ENCODE measurements at places on chromosomes 6 and 20.
A peak's percentile ranks its signal among the peaks of the same experiment; 100 is the strongest.

GRCh38 chr6:128827675-128828464 is 55.1 kb upstream of the LAMA2 start:
- DNase-seq = no peak

DNA sequence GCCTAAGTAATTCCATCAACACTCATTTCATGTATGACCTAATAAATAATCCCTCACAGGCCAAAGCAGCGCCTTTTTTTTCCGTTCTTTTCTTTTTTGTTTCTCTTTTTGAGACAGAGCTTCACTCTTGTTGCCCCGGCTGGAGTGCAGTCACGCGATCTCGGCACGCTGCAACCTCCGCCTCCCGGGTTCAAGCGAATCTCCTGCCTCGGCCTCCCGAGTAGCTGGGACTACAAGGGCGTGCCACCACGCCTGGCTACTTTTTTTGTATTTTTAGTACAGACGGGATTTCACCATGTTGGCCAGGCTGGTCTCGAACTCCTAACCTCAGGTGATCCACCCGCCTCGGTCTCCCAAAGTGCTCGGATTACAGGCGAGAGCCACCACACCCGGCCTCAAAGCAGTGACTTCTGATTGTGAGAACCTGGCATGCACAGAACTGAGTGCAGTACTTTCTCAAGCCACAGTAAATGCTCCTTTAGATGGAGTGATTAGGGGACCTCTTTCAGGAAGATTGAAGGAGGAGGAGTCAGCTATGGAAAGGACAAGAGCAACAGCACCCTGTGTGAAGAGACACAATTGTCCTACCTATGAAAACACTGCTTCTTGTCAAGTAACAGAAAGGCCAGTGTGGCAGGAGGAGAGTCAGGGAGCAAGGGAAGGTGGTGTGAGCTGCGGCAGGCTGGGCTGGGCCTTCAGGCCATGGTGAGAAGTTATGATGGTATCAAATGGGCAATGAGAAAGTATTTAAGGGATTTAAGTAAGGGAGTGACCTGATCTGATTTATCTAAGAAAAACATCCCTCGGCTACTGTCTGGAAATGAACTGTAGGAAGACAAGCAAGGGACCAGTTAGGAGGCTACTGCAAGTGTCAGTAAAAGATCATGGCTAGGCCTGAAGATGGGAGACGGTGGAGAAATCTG is 1.7 kb upstream of the SCAF8 start:
- no peak for DNase-seq

DNA sequence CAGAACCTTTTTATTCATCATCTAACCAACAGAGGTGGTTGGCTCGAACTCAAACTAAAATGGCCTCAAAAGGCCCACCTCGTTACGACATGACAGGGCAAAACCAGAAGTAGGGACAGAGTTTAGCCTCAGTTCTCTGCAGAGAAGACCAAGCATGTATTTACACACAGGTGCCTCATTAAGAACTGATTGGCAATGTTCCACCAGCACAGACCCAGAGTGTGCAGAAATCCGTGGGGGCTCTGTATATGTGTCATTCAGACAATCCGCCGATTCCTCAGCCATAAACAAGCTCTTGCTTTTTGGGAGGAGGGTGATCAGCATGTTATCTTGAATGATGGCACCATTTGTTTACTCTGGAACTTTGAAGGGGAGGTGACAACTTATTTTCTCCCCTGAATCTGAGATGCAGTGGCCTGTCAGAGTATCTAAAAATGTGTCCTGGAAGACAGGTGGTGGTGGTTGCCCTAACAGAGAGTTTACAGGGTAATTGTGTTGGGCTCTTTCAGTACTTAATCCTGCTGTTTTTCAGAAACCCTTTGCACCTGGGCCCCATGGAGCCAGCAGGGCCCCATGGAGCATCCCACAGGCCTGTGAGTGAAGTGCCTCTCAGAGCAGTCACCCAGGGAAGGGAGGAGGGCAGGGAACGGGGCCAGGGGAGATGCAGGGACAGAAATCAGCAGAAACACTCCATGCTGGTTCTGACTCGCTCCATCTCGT is 29.1 kb upstream of the C20orf203 start:
- DNase-seq = no peak

- DNase-seq = no peak
These were observed 4.1 kb downstream of the LEMD2 start for GRCh38 chr6:33784787-33785186.

GRCh38 chr20:50284811-50285375 is 94.3 kb downstream of the CEBPB start:
- no peak for DNase-seq

GRCh38 chr6:11773581-11773980 is 5.0 kb downstream of the ADTRP start:
- DNase-seq = no peak

DNA sequence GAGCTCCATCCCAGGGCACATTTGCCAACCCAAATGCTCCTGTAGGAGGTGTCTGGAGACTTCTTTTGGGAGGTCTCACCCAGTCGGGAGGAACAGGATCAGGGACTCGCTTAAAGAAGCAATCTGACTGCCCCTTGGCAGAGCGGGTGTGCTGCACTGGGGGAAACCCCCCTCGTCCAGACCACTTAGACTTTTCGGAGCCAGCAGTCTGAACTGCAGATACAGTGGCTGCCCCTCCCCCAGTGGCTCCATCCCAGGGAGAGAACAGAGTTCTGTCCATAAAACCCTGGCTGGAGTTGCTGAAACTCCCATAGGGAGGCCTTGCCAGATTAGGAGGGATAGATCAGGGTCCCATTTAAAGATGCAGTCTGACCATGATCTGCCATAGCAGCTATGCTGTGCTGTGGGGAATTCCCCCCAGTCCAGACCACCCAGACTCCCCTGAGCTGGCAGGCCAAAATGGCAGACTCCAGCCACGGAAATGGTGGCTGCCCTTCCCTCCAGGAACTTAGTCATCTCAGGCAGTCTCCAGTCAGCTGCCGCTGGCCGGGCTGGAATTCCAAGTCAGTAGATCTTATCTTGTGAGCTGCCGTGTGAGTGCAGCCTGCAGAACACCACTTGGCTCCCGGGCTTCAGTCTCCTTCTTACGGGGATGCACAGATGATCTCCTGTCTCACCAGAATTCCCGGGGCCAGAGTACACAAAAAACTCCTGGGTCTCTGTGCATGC is 278.1 kb upstream of the SASH1 start:
- DNase-seq = no peak

- no peak for DNase-seq
These were observed 131.8 kb downstream of the FOXA2 start for GRCh38 chr20:22452442-22453011.

GRCh38 chr20:35542990-35543389 is 1.1 kb downstream of the ERGIC3 start:
- DNase-seq = no peak

DNA sequence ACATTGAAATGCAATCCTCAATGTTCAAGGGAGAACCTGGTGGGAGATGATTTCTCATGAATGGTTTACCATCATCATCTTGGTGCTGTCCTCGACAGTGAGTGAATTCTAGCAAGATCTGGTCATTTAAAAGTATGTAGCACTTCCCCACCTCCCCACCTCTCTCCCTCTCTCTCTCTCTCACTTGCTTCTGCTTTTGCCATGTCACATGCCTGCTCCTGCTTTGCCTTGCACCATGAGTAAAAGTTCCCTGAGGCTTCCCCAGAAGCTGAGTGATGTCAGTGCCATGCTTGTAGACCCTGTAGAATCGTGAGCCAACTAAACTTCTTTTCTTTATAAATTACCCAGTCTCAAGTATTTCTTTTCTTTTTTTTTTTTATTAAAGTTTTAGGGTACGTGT is 60.5 kb downstream of the DST start:
- no peak for DNase-seq

DNA sequence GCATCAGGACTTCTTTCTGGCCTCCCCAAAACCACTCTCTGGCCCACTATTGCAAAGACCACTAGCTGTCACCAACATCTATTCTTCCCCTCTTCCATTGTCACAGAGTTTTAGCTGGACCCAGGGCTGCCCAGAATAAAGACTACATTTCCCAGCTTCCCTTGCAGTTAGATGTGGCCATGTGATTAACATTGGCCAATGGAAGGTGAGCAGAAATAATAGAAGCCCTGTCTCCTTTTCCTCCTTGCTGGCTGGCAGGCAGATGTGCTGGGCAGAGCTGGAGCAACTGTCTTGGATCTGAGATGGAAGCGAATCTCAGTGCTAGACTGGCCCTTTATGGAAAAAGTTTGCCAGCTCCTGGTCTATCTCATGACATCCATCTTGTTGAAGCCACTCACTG is 97.0 kb downstream of the KCNB1 start:
- DNase-seq = no peak

GRCh38 chr6:3414327-3415081 is 42.3 kb downstream of the SLC22A23 start:
- DNase-seq = no peak

DNA sequence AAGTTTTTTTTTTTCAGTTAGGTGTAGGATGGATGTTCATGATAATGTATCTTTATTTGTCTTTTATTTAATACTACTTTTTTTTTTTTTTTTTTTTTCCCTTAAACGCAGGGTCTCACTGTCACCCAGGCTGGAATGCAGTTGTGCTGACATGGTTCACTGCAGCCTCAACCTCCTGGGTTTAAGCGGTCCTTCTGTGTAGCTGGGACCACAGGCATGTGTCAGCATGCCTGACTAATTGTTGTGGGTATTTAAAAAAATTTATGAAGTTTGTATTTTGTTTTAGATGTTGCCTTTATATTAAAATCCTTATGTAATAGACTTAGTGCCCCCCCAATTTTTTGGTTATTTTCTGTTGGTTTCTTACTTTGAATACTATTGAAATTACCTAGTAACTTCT is 42.6 kb downstream of the NCOA3 start:
- DNase-seq = no peak

GRCh38 chr6:2877960-2878359 is 25.1 kb downstream of the SERPINB9 start:
- DNase-seq = no peak

DNA sequence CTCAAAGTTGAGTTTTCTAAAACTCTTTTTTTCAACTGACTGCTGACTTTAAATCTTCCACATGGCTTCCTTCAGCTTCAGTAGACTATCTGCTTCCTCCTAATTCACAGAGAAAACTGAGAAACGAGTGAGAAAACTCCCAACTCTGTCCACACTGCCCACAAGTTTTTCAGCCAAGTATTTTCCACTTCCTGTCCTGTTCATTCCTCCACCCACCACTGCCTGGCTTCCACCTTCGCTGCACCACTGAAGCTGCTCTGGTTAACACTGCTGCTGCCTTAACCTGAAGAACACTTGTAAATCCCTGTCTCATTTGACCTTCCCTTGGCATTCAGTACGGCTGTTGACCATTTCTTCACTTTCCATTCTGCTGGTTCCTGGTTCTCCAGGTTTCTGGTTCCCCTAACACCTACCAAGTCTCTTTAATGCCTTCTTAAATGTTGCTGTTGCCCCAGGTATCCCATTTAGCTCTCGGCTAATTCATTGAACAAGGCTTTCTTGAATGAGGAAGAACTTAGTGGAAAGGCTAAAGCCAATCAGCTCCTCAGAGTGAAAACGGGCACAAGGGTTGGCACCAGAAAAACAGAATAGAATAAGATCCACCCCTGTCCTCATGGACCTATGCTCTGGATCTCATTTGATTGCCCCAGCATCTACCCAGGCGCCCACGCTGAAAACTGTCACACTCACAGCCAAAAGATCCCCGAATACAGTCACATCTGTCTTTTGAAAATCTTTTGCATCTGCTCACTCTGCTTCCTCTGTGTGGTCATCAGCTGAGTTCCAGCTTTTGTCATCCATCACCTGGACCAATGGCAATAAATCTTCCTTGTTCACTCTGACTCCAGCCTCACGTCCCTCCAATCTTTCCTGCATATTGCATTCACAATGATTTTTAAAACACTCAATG is 104.4 kb upstream of the TAB2 start:
- no peak for DNase-seq

DNA sequence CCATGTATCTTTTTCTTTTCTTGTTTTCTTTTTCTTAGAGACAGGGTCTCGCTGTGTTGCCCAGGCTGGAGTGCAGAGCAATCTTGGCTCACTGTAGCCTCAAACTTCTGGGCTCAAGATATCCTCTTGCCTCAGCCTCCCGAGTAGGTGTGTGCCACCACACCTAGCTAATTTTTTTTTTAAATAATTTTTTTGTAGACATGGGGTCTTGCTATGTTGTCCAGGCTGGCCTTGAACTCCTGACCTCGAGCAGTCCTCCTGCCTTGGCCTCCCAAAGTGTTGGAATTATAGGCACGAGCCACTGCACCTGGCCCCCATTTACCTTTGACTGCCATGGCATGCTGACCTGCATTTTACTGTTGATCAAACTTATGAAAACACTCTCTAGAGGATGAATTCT is 198.6 kb downstream of the SOX4 start:
- no peak for DNase-seq

DNA sequence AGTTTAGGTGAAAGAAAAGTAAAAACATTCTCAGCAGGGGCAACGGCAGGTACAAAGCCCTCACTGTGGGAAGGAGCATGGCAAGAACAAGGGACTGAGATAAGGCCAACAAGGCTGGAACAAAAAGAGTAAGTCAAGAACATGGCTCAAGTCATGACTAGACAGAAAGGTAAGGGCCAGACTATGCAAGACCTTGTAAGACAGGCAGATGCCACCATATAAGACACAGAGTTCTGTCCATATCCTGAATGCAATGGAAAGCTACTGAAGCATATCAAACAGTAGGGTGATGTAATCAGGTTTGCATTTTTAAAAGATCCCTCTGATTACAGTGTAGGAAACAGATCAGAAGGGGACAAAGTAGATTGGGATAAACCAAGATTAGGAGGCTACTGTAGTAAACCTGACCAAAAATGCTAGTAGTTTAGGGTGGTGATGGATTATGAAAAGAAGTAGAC is 5.5 kb downstream of the REV3L start:
- peak; percentile 9 for DNase-seq

DNA sequence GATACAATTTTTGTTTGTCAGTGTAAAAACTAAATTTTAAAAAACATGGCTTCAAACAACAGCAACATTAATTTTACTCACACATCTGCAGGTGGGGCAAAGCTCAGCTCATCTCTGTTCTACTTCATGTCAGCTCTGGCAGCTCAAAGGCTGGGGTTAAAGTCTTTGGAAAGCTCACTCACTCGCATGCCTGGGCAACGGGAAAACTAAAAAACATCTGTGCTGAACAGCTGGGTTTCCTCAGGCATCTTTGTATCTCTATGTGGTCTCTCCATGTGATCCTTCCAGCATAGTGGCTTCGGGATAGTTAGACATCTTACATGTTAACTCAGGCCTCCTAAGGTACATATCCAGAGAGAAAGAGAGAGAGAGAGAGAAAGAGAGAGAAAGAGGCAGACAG is 499.6 kb downstream of the RFPL4B start:
- DNase-seq = no peak

DNA sequence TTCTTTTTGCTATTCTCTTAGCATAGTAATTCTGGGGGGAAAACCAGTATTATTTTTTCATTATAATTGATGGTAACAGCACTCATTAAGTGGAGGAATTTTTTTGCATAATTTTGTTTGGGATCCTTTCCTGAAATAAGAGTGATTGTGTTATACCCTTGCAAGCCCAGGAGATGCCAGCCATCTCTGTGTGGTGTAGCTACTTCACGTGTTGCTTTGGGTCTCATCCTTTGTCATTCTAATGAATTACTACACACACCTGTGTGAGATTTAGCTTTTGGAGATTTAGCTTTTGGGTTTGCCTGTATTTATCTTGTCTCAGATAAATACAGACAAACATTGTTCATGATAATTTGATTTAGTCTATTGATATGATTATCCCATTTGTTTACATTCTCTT is 76.5 kb downstream of the SH3BGRL2 start:
- DNase-seq = no peak

Measured in naive B cell (primary cell).